ENCODE measurements at places on chromosomes 5 and 9.

- H3K4me3 ChIP-seq, result no peak overlapping the region
- H3K4me1 ChIP-seq, result no peaks in the 10 kb centered on the region
- DNase-seq, result no peak
- H3K36me3 ChIP-seq, result no peaks in the 10 kb centered on the region
- H3K27ac ChIP-seq, result no peak overlapping the region
These were observed 15.4 kb upstream of the AK3 start for GRCh38 chr9:4756420-4756819.

DNA sequence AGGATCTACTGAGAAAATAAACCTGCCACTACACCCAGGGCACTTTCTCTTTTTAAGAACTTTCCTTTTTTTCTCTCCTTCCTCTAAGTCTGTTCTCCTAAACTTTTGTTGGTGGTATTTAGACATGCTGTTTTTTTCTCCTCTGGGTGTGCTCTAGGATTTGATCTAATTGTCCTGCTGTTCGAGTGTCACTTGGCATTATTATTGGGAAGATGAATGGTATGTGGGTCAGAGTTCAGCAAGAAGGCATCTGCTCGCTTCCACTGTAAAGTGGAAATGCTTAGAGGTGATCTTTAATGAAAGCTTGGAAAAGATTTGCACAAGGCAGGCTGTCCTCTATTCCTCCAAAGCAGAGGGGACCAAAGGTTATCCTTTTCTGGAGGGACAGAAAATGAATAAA lies 1.3 kb upstream of the PLPPR1 start:
- no peak overlapping the region for H3K27ac ChIP-seq
- peaks cover 62% of the 10 kb centered on the region for H3K27me3 ChIP-seq
- no peak overlapping the region for H3K4me3 ChIP-seq

GRCh38 chr5:1948111-1948510 lies 65.4 kb upstream of the IRX4 start:
- H3K27me3 ChIP-seq, result peaks cover 36% of the 10 kb centered on the region
- H3K27ac ChIP-seq, result no peak overlapping the region
- no peak overlapping the region for H3K4me3 ChIP-seq
- no peak for DNase-seq
- no peaks in the 10 kb centered on the region for H3K36me3 ChIP-seq

DNA sequence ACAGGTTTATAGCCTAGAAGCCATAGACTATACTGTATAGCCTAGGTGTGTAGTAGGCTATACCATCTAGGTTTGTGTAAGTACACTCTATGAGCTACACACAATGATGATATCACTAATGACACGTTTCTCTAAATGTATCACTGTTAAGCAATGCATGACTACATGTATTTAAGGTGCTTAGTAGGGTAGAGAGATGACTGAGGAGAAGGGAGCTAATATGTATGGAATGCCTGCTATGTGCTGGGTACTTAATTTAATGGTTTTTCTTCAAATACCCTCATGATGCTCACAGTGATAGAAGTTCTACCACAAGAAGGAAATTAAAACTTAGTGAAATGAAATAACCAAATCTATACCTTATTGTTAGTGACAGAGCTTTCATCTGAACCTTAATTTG lies 1785.5 kb downstream of the EFNA5 start:
- H3K27ac ChIP-seq, result no peak overlapping the region
- H3K4me1 ChIP-seq, result no peaks in the 10 kb centered on the region
- H3K27me3 ChIP-seq, result no peaks in the 10 kb centered on the region
- no peak overlapping the region for H3K4me3 ChIP-seq

GRCh38 chr9:136385015-136385414 lies 11.5 kb upstream of the CARD9 start:
- no peak overlapping the region for H3K4me3 ChIP-seq
- H3K27ac ChIP-seq, result no peak overlapping the region
- DNase-seq, result no peak
- no peaks in the 10 kb centered on the region for H3K36me3 ChIP-seq
- H3K4me1 ChIP-seq, result no peaks in the 10 kb centered on the region
- no peaks in the 10 kb centered on the region for H3K27me3 ChIP-seq

DNA sequence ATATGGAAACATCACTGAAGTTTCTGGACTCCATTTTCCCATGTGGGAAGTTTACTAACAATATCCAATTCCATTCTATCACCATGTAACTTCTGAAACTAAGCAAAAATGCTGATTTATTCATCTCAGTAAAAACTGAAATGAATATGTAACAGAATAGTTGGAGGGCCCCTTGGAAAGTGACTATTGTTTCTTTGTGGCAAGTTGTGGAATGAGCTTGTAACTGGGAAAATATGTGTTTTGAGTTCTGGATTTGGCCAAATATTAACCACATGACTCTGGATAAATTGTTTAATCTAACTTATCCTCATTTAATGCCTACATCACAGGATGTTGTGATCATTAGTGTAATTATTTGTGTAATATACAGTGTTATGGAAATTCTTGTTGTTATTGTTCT lies 619.3 kb downstream of the TLE4 start:
- no peak overlapping the region for H3K4me3 ChIP-seq
- no peaks in the 10 kb centered on the region for H3K4me1 ChIP-seq

DNA sequence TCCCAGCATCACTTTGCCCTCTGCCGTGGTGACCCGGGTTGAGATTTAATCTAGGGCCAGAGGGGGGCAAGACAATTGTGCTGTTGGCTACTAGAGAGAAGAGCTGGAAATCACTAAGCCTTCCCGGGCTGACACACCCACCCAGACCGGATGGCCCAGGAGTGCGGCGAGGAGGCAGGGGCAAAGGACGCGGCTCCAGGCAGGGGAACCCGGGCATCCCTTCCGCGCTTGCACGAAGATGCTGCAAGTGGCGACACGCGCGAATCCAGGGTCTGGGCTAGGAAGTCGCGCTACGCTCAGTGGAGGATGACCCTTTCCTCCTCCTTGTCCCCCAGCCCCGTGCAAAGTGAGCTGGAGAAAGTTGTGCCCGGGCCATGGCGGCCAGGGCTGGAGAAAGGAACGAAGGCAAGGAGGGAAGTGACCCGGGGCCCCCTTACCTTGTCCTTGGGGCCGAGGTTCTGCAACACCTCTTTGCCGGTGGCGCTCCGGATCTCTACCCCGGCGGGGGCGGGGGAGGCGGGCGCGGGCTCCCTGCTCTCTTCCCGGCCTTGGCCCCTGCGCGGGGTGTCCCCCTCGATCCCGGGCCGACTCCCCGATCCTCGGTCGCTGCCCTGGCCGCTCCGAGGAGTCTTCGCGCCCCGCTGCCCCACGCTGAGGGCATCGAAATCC lies 693 bp downstream of the DPYSL3 start:
- no peaks in the 10 kb centered on the region for H3K36me3 ChIP-seq
- H3K27ac ChIP-seq, result peak overlapping the region; percentile 76
- peaks cover 4% of the 10 kb centered on the region for H3K4me1 ChIP-seq
- peaks cover 38% of the 10 kb centered on the region for H3K27me3 ChIP-seq

DNA sequence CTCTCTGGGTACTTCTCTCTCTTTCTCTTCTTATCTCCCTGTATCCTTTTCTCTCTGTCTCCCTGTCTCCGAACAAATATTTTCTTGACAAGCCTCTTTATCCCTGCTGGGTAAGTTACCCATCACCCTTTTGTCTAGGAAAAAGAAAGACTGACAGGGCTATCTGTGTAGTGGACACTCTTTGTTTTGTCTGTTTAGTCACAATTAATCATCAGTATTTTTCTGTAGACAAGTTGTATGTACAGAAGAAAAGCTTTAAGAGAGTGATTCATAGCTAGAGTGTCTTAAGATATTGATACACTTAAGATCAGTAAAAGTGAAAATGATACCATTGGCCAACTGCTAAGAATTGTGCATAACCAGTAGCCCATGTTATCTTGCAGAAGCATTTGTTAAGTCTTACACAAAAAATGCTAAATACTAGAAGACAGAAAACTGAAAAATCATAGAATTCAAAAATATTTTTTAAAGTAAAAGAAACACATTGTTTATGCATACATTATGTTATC lies 1043.8 kb upstream of the EDIL3 start:
- H3K4me1 ChIP-seq, result no peaks in the 10 kb centered on the region
- no peaks in the 10 kb centered on the region for H3K27me3 ChIP-seq

- no peak for DNase-seq
- no peak overlapping the region for H3K27ac ChIP-seq
These were observed 69.8 kb upstream of the VCAN start for GRCh38 chr5:83401775-83402174.

DNA sequence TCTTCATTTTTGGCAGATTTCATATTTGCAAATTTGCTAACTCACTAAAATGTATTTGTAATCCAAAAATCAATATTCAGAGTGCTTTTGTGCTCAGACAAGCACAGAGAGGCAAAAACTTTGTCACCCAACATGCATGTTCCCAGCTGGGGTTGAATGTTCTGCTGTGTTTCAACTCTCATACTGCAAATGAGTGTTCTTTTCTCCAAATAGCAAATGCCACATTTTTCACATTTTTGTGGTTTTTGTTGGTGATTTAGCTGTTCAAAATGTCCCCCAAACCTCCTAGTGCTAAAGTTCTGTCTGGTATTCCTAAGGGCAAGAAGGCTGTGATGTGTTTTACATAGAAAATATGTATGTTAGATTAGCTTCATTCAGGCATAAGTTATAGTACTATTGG lies 87.3 kb upstream of the PCSK5 start:
- no peak overlapping the region for H3K4me3 ChIP-seq
- H3K27ac ChIP-seq, result no peak overlapping the region
- no peaks in the 10 kb centered on the region for H3K27me3 ChIP-seq
- H3K36me3 ChIP-seq, result no peaks in the 10 kb centered on the region

DNA sequence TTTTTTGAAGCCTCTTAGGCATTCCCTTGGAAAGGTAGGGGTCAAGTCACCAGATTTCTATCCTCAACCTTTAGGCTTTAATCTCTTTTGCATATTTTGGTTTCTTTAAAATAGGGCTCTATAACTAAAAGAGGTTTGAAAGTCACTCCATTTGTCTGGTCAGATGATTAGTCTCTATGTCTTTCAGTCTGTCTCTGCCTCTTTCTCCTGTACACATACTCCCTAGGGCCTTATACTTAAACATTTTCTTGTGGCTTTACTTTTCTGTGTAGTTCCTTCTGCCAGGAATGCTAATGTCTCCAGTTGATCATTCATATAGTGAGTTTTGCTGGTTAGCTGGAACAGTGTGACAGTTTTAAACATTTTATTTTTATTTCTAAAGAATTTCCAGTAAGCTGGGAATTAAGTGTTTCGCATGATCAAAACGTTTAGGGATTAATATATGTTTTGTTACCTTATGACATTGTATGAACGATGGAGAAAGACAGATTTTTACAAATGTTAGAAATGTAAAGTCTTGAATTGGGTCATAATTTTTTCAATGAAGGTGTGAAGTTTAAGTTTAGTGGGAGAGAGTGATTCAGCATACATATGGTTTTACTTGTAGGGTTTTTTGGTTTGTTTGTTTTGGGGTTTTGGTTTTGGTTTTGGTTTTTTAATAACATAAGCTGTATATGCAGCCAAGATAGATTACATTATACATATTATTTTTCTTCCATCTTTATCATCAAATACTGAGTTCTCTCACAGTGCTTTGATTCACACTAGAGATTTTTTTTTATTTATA lies 90.6 kb downstream of the ZCCHC7 start:
- no peaks in the 10 kb centered on the region for H3K36me3 ChIP-seq
- DNase-seq, result no peak
- no peak overlapping the region for H3K4me3 ChIP-seq
- no peaks in the 10 kb centered on the region for H3K27me3 ChIP-seq
- H3K4me1 ChIP-seq, result no peaks in the 10 kb centered on the region

All from hepatocyte (in vitro differentiated cells).